ENCODE measurements at places on chromosomes 13 and 19. TPM values are rescaled to one million over a fixed set of nuclear protein-coding genes. Genes with fewer than 3 reads are reported as not detected.

The ZNF493 gene
- 32.4 TPM for total RNA-seq

The OR10H1 gene
- total RNA-seq = not detected

The YJEFN3 gene
- 0.51 TPM for total RNA-seq

The CBLC gene
- total RNA-seq = under 0.01 TPM

The ONECUT3 gene
- not detected for total RNA-seq

The PSG11 gene
- not detected for total RNA-seq

The PLIN5 gene
- not detected for total RNA-seq

The PCSK4 gene
- 1.5 TPM for total RNA-seq

The SIRT2 gene
- 50.8 TPM for total RNA-seq

The NLRP4 gene
- total RNA-seq = not detected

The CA11 gene
- total RNA-seq = 2.3 TPM

The ZNF729 gene
- total RNA-seq = not detected

The NFIC gene
- total RNA-seq = 66.4 TPM

The MED25 gene
- total RNA-seq = 11.2 TPM

The PALM3 gene
- 1.3 TPM for total RNA-seq

The TEAD2 gene
- 19.2 TPM for total RNA-seq

The OLFM2 gene
- 0.66 TPM for total RNA-seq

The ZNF836 gene
- total RNA-seq = 13.2 TPM

The GPC6 gene
- total RNA-seq = 33.7 TPM

The LRRC25 gene
- total RNA-seq = 4.6 TPM

The ACER1 gene
- total RNA-seq = not detected

The CACTIN gene
- total RNA-seq = 19.7 TPM

The SIGLEC12 gene
- not detected for total RNA-seq

The ZNF548 gene
- 23.9 TPM for total RNA-seq

The ZFP36 gene
- 3.1 TPM for total RNA-seq

The CERS1 gene
- 1.5 TPM for total RNA-seq

The MCF2L gene
- total RNA-seq = 1.0 TPM

The ZNF534 gene
- total RNA-seq = 0.17 TPM

The MYH14 gene
- not detected for total RNA-seq

The SLC25A41 gene
- 0.26 TPM for total RNA-seq

The CD70 gene
- not detected for total RNA-seq

The CYP4F12 gene
- total RNA-seq = not detected

The GNG7 gene
- 0.83 TPM for total RNA-seq

The ZNF570 gene
- 13.4 TPM for total RNA-seq

The ZNF667 gene
- 6.4 TPM for total RNA-seq

The TSPAN16 gene
- not detected for total RNA-seq

The FCGBP gene
- 0.51 TPM for total RNA-seq

The KRTDAP gene
- not detected for total RNA-seq

The N4BP2L1 gene
- total RNA-seq = 5.9 TPM

The ZNF845 gene
- 9.7 TPM for total RNA-seq

The MISP gene
- not detected for total RNA-seq

The PCDH20 gene
- total RNA-seq = under 0.01 TPM

The GCDH gene
- total RNA-seq = 18.0 TPM

The FAM124A gene
- 4.8 TPM for total RNA-seq

Data from fibroblast of lung (primary cell).